ENCODE measurements at places on chromosomes 7 and 10. TPM values are rescaled to one million over a fixed set of nuclear protein-coding genes. Genes with fewer than 3 reads are reported as not detected.

DNA sequence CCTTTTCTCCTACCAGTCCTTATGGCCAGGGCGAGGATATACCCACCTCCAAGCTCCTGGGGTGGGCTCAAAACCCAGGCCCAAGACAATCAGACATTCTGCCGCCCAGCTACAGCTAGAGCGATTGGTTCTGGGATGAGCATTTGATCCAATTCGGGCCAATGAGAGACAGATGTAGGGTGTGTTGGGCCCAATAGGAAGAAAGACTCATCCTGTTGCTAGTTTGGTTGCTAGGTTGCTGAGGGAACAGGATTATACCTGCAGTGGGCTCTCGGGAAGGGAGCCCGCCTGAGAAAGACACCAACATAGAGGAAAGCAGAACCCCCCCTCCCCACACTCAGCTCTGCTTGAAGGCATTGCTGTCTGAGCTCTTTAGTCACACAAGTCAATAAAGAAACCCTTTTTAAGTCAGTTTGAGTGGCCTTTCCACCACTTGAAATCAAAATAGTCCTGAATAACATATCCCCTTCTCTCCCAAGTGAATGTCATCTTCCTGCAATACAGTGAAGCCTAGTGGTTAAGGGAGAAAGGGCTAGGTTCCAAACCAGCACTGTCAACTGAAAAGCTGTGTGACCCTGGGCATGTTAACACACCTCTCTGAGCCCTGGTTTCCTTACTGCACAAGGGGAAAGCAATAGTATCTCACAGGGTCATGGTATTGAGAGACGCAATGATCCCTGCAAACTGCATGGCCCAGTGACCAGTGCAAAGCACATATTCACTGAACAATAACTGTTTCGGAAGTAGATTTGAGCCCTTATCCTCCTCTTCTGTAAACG, 21.8 kb downstream of the ITPRIP start:
- no peak for DNase-seq
- peaks cover 19% of the 10 kb centered on the region for H3K36me3 ChIP-seq
- H3K4me1 ChIP-seq: peaks cover 52% of the 10 kb centered on the region
- no peak overlapping the region for H3K4me3 ChIP-seq

GRCh38 chr10:112365014-112365432, 8.9 kb upstream of the ACSL5 start:
- no peak overlapping the region for H3K4me3 ChIP-seq
- peaks cover 32% of the 10 kb centered on the region for H3K4me1 ChIP-seq
- H3K36me3 ChIP-seq: no peaks in the 10 kb centered on the region
- no peak for DNase-seq
- H3K27ac ChIP-seq: peak overlapping the region; percentile 84
- H3K27me3 ChIP-seq: no peaks in the 10 kb centered on the region

- H3K36me3 ChIP-seq: no peaks in the 10 kb centered on the region
- no peaks in the 10 kb centered on the region for H3K27me3 ChIP-seq
- DNase-seq: no peak
- no peak overlapping the region for H3K27ac ChIP-seq
- H3K4me1 ChIP-seq: peaks cover 6% of the 10 kb centered on the region
Measured at GRCh38 chr10:15704581-15704968, 15.1 kb downstream of the ITGA8 start.

Gene SKIDA1
- 1.6 TPM for total RNA-seq

Gene DIP2C
- total RNA-seq: 11.6 TPM

DNA sequence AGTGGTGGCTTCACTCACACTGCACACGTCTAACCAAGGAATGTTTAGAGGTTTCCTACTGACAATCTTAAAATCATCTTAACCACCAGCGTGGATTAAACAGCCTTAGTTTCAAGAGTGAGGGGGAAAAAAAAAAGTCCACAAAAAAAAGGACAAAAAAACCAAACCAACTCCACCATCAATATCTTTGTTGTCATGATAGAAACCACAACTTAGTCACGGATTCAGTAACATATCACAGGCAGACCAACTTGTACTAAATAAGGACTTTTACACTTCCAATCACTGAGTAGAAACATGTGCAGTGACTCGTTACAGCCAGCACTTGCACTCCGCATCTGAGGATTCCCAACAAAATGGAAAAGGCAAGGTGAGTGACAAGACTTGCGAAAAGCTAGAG, 46.5 kb downstream of the FAM171A1 start:
- no peak overlapping the region for H3K4me3 ChIP-seq
- no peaks in the 10 kb centered on the region for H3K4me1 ChIP-seq

DNA sequence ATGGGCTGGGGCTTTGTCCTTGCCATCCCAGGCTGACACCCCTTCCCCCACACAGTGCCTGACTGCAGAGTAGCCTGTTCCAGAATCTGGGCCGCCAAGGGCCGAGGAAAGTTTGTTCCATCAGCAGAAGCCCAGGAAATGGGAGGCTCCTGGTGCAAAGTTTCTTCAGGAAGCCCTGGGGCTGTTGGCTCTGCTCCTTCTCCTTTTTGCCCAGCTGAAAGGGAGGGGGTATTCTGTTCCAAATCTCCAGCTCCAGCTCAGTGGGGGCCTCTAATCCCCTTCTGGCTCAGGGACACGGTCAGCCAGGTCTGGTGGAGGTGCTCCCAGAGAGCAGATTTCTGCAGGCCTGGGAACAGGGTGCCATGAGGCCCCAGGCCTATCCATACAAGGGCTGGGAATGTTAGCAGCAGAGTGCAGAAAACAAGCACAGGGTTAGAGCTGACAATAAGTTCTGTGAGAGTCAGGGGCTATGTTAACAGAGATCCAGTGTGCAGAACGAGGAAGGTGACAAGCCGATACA, 399.5 kb downstream of the RPS24 start:
- DNase-seq: no peak
- H3K4me1 ChIP-seq: peaks cover 3% of the 10 kb centered on the region
- H3K36me3 ChIP-seq: no peaks in the 10 kb centered on the region
- no peak overlapping the region for H3K27ac ChIP-seq
- H3K27me3 ChIP-seq: no peaks in the 10 kb centered on the region

Gene MMD2
- not detected for total RNA-seq

GRCh38 chr7:94380264-94380663, 14.4 kb upstream of the COL1A2 start:
- no peaks in the 10 kb centered on the region for H3K27me3 ChIP-seq
- no peaks in the 10 kb centered on the region for H3K4me1 ChIP-seq
- DNase-seq: no peak
- no peak overlapping the region for H3K27ac ChIP-seq
- H3K36me3 ChIP-seq: no peaks in the 10 kb centered on the region

DNA sequence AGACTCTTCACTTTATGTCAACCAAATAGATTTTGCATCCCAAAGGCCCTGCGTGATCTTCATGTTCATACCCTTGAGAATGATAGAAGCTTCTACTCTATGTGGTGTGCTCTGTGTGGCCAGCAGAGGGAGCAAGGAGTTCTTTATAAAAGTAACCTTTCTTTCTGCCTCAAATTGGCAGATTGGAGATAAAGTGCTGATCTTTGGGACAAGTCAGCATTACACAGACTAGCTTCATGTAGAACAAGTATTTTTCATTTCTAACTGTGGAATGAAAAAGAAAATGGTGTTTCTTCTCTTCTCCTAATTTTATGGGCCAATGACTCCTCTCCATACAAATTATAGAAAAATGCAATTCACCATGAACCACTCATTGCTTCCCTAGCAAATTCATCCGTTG, 1214.1 kb downstream of the SORCS1 start:
- H3K27me3 ChIP-seq: no peaks in the 10 kb centered on the region
- peak; percentile 30 for DNase-seq
- H3K4me3 ChIP-seq: no peak overlapping the region
- no peak overlapping the region for H3K27ac ChIP-seq
- no peaks in the 10 kb centered on the region for H3K36me3 ChIP-seq
- no peaks in the 10 kb centered on the region for H3K4me1 ChIP-seq

Gene SPDYE18
- 0.51 TPM for total RNA-seq

DNA sequence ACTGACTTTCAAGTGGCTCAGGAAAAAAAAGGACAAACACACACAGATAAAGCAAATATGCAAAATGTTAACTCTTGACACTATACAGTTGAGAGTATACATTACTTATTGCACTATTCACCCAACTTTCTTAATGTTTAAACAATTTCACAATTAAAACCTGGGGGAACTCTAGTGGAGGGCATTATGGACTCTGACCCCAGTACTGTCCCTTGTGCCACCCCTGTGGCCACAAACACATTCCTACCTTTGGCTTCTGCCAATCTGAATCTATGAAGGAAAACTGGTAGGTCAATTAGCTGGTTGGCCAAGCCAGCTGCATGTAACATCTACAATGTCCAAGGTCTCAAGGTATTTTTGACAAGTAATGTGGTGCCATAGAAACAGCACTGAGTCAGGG, 7.5 kb upstream of the FGFR2 start:
- DNase-seq: no peak
- no peak overlapping the region for H3K4me3 ChIP-seq
- no peaks in the 10 kb centered on the region for H3K27me3 ChIP-seq
- H3K4me1 ChIP-seq: peaks cover 4% of the 10 kb centered on the region

DNA sequence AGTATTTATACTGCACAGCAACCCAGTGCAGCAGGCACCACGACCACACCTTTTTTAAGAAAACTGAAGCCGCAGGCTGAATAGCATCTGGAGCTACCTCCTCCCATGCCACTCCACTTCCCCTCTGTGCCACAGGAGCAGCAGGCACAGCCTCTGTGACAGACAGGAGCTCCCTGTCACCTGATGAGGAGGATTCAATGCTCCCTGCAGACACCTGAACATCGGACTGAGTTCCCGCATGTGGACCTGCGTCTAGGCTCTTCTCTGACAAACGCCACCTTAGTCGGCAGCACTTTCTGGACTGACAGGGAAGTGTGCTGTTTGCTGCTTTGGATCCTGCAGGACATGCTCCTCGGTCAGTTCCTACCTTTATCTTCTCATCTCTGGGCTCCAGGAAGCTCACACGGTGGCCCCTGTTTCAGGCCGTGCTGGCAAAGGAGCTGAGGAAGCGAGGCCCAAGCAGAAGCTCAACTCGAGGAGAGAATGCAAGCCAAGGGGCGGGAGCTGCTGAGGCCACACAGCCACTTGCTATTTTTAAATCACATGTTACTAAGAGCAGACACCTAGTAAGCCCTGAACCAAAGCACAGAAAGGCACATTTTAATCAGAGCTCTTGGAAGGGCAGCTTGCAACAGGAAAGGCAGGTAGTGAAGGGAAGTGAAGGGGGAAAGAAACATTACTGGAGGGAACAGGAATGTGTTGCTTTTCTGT, 56.6 kb downstream of the VOPP1 start:
- H3K4me3 ChIP-seq: no peak overlapping the region
- DNase-seq: no peak
- H3K27me3 ChIP-seq: no peaks in the 10 kb centered on the region
- peaks cover 10% of the 10 kb centered on the region for H3K4me1 ChIP-seq
- no peak overlapping the region for H3K27ac ChIP-seq

DNA sequence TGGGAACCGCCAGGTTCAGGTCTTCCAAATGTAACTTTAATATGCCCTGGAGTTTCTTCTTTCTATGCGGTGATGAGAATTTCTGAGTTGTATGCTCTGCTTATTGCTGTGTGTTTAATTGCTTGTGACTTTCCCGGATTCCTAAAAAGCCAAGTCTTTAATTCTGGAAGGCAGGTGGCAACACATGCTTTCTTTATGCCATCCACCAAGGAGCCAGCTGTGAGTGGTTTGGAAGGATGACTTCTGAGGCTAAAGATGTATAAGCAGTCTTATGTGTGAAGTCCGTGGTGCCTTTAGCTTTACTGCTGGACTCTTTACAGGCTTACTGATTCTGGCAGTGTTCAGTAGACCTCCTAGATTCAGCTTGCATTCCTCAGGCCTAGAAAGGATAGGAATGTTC, 3.1 kb downstream of the SDK1 start:
- no peak overlapping the region for H3K27ac ChIP-seq
- no peak overlapping the region for H3K4me3 ChIP-seq
- H3K27me3 ChIP-seq: no peaks in the 10 kb centered on the region
- peaks cover 22% of the 10 kb centered on the region for H3K4me1 ChIP-seq
- no peaks in the 10 kb centered on the region for H3K36me3 ChIP-seq

Gene OR2A12
- total RNA-seq: not detected

- no peaks in the 10 kb centered on the region for H3K36me3 ChIP-seq
- H3K4me3 ChIP-seq: no peak overlapping the region
- peak overlapping the region; percentile 72 for H3K27ac ChIP-seq
- peaks cover 92% of the 10 kb centered on the region for H3K4me1 ChIP-seq
- no peaks in the 10 kb centered on the region for H3K27me3 ChIP-seq
Measured at GRCh38 chr7:30472784-30473775, 5.5 kb downstream of the NOD1 start.

Gene CACUL1
- 38.8 TPM for total RNA-seq

DNA sequence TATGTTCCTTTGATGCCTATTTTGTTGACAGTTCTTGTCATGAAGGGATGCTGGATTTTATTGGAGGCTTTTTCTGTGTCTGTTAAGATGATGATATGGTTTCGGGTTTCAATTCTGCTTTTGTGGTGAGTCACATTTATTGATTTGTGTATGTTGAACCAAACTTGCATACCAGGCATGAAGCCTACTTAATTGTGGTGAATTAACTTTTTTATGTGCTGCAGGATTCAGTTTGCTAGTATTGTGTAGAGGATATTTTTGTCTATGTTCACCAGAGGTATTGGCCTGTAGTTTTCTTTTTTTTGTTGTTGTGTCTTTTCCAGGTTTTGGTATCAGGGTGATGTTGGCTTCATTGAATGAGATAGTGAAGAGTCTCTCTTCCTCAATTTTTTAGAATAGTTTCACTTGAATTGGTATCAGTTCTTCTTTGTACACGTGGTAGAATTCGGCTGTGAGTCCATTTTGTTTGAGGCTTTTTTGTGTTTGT, 345.9 kb downstream of the KIF20B start:
- no peak for DNase-seq
- no peaks in the 10 kb centered on the region for H3K27me3 ChIP-seq
- no peak overlapping the region for H3K4me3 ChIP-seq

GRCh38 chr7:30923009-30923773, 11.5 kb downstream of the AQP1 start:
- H3K27me3 ChIP-seq: no peaks in the 10 kb centered on the region
- H3K27ac ChIP-seq: peak overlapping the region; percentile 88
- DNase-seq: peak; percentile 21
- H3K36me3 ChIP-seq: peaks cover 79% of the 10 kb centered on the region
- H3K4me1 ChIP-seq: peaks cover 48% of the 10 kb centered on the region

Gene CPN1
- not detected for total RNA-seq

DNA sequence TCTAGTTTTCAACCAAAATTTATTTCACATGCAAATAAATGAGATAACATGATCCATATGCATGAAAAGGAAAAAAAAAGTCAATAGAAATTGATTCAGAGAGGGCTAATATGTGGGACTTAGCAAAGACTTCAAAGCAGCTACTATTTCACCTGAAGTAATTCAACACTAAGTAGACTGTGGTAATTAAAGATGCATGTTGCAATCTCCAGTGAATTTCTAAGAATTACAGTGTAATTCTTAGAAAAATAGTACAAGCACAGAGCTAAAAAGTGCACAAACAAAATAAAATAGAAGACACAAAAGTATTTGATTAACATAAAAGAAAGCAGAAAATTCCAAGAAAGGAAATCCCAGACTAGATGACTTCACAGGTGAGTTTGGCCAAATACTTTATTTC, 25.7 kb downstream of the GPR22 start:
- no peak overlapping the region for H3K27ac ChIP-seq
- H3K4me1 ChIP-seq: no peaks in the 10 kb centered on the region
- no peak for DNase-seq
- H3K36me3 ChIP-seq: no peaks in the 10 kb centered on the region
